ENCODE measurements at places on chromosomes 3 and 15. TPM values are rescaled to one million over a fixed set of nuclear protein-coding genes. Genes with fewer than 3 reads are reported as not detected.

- no peaks in the 10 kb centered on the region for H3K36me3 ChIP-seq
- DNase-seq, result no peak
- peaks cover 36% of the 10 kb centered on the region for H3K4me1 ChIP-seq
- H3K27me3 ChIP-seq, result no peaks in the 10 kb centered on the region
- H3K27ac ChIP-seq, result no peak overlapping the region
Observed at GRCh38 chr15:92005154-92005553, 151.6 kb downstream of the SLCO3A1 start.

The VIPR1 gene
- total RNA-seq, result 13.9 TPM

The SNX22 gene
- 5.7 TPM for total RNA-seq

GRCh38 chr3:119400466-119400865 is 62.9 kb downstream of the TMEM39A start:
- H3K27me3 ChIP-seq, result no peaks in the 10 kb centered on the region
- no peak overlapping the region for H3K27ac ChIP-seq
- no peak for DNase-seq
- H3K4me1 ChIP-seq, result peaks cover 51% of the 10 kb centered on the region

The KBTBD12 gene
- total RNA-seq, result 0.23 TPM

All from GM23338 (cell line).